Sigmoid colon (tissue), 7 donors: ENCODE measurements at places on chromosomes 4 and X. TPM values are rescaled to one million over a fixed set of nuclear protein-coding genes. Genes with fewer than 3 reads are reported as not detected.
A peak's percentile ranks its signal among the peaks of the same experiment; 100 is the strongest.

DNA sequence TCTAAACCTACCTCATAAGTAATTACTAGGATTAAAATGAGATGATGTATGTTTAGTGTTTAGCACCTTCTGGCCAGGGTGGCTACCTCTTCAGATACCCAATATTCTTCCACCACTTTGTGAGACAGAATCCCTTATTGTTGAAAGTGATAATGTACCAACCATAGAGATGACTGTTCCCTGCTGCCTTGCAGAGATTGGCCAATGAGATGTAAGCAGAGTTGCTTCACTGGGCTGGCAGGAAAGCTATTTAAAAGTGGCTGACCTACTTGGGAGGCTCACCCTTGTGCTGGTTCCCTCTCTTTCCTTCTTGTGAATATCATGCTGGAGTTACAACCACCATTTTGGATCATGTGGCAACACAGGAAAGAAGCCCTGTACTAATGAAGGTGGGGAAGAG lies 58.9 kb downstream of the TMEM154 start:
- no peak for DNase-seq
- H3K36me3 ChIP-seq, result no peaks in the 10 kb centered on the region
- H3K4me1 ChIP-seq, result no peaks in the 10 kb centered on the region
- H3K4me3 ChIP-seq, result no peak overlapping the region

DNA sequence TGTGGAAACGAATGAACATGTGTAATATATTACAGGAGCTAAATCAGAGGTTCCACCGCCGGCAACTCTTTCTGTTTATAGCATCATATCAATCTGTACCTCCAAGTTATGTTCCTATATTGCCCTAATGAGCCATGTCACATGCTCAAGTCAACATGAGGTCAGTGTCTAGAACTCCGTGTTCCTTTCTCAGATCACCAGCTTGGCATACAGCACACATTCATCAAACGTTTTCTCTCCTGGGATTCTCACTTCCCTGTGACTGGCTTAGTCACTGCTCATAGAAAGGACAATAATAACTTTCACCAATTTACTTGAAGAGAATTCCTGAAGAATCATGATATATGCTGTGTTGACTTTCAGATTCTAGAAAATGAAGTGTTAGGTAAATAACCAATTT lies 532.0 kb upstream of the SPANXN1 start:
- H3K4me1 ChIP-seq, result no peaks in the 10 kb centered on the region
- no peak overlapping the region for H3K4me3 ChIP-seq
- no peak for DNase-seq

FABP2 gene
- polyA plus RNA-seq, result 110 TPM

GRCh38 chr4:128379860-128380259 lies 92.2 kb upstream of the PGRMC2 start:
- H3K4me3 ChIP-seq, result no peak overlapping the region
- H3K27ac ChIP-seq, result no peak overlapping the region
- DNase-seq, result no peak
- H3K4me1 ChIP-seq, result no peaks in the 10 kb centered on the region
- no peaks in the 10 kb centered on the region for H3K27me3 ChIP-seq

DNA sequence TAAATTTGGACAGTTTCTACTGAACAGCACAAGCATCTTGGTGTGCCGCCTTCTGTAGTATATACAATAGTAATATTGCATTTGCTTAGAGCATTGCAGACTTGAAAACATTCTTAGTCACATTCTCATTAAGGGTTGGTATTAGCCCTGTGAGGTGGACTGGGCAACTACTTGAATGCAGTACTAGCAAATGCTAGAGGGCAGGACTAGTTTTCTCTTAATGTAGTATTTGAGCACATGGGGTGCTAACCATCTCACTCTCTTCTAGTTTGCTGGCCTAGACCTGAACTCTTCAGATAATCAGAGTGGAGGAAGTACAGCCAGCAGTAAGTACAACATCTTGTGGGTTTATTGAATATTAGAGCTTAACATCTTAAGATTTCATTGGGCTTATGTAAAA lies 3.2 kb downstream of the DDX3X start:
- DNase-seq, result no peak
- peaks cover 1% of the 10 kb centered on the region for H3K36me3 ChIP-seq
- peak overlapping the region; percentile 80 for H3K4me3 ChIP-seq
- H3K27me3 ChIP-seq, result no peaks in the 10 kb centered on the region
